ENCODE measurements at places on chromosomes 5 and 9. TPM values are rescaled to one million over a fixed set of nuclear protein-coding genes. Genes with fewer than 3 reads are reported as not detected.

DNA sequence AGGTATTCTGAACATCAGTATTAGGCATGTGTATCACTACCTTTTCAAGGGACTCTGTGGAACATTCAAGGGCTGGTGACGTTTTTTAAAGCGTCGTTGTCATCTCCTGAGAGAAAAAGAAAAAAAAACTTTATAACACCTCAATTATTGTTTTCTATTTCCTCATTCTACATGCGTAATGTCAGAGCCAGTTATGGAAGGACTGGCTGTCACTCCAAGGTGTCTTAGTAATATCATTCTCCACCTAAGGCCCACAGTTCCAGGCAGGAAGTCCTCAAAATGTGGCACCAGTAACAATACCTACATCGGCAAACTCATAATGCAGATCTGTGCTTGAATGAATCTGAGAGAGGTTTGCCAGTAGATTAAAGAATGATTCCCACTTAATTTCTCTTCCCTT is 210.2 kb downstream of the SAXO1 start:
- DNase-seq, result no peak

DNA sequence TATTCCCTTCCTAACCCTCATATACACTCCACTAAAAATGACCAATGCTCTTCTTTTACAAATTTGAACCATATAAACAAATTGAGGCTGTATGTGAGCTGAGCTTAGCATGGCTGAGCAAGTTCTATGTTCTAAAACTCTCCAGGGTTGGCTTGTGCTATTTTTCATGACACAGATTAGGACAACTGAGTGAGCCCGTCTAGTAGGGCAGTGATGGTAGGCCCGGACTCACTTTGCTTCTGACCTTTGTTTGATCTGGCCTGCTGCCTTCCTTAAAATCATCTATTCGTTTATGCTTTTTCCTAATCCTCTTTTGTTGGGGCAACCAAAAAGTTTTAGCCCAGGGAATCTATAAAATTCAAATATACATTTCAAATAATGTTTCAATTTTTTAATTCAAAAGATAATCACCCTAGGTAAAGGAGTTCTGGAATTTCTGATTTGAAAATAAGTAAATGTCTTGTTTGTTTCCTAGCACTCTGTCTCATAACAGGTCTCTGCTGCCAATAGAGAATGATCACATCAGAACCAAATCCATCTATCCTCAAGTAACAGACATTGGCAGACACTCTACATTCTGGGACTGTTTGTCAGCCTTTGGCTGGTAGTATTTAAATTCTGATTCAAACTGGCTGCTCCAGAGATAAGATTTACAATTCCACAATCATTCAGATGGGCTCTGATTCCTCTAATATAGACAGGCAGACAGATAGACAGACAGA is 217.0 kb upstream of the TARS1 start:
- DNase-seq, result no peak

DNA sequence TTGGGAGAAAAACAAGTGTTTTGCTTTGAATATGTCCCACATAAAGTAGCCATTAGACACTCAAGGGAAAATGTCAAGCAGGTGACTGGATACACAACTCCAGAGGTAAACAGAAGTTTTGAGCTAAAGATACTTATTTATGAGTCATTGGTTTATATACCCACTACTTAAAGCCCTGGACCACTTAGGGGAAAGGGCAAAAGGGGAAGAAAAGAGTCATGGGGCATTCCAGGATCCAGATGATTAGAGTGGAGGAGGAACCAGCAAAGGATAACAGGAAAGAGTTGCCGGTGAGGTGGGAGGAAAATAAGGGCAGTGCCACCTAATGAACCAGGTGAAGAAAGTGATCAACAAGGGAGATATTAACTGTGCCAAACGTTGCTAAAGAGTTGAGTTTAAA is 254.2 kb upstream of the NR4A3 start:
- DNase-seq, result no peak

SLC34A3 gene
- total RNA-seq, result not detected

C9orf153 gene
- not detected for total RNA-seq

Data from Right ventricle myocardium inferior (tissue), 1 donor.